Ureter (tissue), 1 donor: ENCODE measurements at places on chromosomes 16 and 17.

GRCh38 chr17:2138761-2139160, 83.9 kb downstream of the HIC1 start:
- DNase-seq = no peak

GRCh38 chr16:4370570-4371356, 885 bp upstream of the VASN start:
- peak; percentile 74 for DNase-seq

DNA sequence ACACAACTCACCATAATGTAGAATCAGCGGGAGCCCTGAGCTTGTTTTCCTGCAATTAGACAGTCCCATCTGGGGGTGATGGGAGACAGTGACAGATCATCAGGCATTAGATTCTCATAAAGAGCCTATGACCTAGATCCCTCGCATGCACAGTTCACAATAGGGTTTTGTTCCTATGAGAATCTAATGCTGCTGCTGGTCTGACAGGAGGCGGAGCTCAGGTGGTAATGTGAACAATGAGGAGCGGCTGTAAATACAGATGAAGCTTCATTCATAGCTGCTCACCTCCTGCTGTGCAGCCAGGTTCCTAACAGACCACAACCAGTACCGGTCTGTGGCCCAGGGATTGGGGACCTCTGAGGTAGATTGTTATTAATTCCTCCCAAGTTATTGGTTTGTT, 2.9 kb upstream of the DOK4 start:
- no peak for DNase-seq

DNA sequence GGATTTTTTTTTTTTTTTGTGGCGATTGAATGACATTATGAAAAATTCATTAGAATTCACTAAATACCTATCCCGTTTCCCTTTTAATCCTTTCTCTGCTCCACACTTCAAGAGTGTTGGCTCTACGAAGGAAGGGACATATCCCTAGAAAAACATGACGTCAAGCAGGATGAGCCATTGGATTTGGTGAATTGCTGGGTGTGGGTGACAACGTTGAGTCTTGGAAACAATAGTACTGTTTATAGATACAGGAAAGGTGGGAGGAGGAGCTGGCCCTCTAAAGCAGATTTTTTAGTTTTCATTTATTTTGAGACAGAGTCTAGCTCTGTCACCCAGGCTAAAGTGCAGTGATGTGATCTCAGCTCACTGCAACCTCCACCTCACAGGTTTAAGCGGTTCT, 167.6 kb upstream of the FAM20A start:
- DNase-seq = no peak

GRCh38 chr17:39116224-39116623, 35.2 kb downstream of the PLXDC1 start:
- no peak for DNase-seq

- no peak for DNase-seq
Observed at GRCh38 chr16:72549878-72550277, 377.9 kb upstream of the PMFBP1 start.

DNA sequence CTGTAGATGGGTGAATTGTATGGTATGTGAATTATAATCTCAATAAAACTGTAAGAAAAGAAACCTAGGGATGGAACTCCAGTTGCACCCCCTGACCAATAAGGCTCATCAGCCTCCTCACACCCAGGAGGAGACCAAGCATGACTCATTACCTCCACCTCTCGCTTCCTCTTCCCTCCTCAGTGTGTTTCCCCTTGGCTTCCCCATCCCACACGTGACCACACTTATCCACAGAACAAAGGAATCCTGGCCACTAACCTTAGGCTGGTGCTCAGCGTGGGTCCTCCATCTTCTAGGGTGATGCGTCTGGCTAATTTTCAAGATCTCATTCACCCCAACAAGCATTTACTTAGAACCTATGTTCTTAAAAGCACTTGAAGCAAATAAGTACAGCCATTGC, 36.2 kb upstream of the MAP3K14 start:
- no peak for DNase-seq

DNA sequence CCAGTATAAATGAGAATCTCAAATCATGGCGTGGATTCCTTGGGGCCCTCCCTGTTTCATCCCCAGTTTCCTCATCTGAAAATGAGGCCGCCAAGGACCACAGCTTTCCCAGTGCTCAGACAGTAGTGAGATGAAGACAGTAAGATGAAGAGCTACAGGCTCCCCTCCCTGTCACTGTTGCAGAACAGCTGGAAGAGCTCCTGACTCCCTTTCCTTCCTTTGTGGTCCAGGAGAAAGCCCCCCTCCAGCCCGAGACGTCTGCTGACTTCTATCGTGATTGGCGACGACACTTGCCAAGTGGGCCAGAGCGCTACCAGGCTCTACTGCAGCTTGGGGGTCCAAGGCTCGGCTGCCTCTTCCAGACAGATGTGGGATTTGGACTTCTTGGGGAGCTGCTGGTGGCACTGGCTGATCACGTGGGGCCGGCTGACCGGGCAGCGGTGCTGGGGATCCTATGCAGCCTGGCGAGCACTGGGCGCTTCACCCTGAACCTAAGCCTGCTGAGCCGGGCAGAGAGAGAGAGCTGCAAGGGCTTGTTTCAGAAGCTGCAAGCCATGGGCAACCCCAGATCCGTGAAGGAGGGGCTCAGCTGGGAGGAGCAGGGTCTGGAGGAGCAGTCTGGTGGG, 3.0 kb upstream of the EFTUD2 start:
- DNase-seq = no peak

DNA sequence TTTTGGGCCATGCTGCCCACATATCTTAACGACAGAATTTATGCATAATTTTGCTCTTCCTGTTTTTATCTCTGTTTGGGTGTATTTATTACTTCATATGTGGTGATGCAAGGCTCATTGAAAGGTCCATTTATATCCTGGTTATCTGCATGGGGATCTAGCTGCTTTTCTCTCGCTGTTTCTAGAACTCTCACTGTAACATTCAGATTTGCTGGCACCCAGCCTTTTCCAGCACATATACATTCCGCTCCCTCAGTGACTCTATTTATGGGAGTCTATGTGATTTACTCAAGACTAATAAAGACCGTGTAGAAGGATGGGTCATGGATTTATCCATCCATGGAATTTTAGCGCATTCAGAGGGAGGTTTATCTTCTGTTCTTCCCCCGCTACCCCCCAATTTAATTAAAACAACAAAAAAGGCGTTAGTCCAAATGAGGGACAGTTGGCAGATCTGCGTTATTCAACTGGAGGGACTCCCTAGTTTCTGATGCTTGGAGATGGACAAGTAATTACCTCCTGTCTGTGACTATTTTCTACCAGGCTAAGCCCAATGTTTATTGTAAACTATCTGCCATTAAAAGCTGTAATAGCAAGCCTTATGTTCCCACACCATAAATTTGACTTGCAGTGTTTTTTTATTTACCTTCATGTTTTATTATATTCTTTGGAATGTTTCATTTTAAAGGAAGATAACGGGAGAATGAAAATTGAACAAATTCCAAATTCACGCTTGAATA, 19.8 kb upstream of the MARCHF10 start:
- no peak for DNase-seq

DNA sequence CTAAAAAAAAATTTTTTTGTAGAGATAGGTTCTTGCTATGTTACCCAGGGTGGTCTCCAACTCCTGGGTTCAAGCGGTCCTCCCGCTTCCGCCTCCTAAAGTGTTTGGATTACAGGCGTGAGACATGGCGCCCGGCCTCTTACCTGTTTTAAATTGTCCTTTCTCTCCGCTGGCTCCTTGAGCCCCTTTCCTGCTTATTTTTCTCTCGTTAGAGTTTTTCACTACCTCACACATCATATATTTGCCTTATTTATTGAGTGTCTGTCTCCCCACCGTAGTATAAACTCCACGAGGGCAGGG, 760 bp upstream of the SEC14L5 start:
- no peak for DNase-seq

DNA sequence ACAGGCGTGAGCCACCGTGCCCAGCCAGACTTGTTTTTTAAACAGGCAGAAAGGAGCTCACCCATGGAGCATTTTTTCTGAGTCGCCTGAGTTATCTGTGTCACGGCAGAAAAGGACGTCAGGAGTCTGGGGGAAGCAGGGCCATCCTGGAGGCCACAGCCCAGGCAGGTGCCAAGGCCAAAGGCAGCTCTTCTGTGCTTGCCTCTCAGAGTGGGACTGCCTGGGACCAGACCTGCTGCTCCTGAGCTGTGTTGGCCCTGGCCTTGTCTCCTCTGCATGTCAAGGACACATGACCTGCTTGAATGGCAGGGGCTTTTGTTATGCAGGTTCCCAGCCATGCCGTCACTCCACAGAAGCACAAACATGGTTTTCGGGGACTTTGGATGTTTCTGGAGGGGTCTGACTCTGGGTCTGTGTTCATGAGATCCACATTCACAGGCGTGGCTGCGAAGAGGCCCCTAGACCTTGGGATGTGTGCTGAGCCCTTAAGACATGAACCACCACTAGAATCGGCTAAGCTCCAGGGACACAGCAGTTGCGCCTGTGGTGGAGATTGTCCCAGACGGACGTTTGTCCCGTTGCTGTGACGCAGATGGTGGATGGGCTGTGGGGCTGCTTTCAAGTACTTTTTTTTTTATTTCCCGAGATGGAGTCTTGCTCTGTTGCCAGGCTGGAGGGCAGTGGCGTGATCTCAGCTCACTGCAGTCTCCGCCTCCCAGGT, 33.8 kb downstream of the FOXK2 start:
- no peak for DNase-seq

GRCh38 chr17:69064476-69064875, 3.7 kb upstream of the ABCA9 start:
- no peak for DNase-seq

DNA sequence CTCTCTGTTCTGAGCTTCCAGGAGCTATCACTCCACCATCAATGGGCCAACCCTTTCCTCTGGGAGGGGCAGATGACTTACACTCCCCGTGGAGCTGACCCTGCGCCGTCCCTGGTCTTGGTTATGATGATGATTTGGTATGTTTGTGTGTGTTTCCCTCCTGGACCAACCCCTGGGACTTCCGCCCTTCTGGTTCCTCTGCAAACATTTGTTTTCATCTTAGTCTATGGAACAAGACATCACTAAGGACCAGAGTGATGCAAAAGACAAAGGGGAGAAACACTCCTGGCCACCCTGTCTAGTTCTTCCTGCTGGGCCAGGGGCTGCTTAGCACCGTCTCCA, 13.7 kb downstream of the CBX4 start:
- no peak for DNase-seq

DNA sequence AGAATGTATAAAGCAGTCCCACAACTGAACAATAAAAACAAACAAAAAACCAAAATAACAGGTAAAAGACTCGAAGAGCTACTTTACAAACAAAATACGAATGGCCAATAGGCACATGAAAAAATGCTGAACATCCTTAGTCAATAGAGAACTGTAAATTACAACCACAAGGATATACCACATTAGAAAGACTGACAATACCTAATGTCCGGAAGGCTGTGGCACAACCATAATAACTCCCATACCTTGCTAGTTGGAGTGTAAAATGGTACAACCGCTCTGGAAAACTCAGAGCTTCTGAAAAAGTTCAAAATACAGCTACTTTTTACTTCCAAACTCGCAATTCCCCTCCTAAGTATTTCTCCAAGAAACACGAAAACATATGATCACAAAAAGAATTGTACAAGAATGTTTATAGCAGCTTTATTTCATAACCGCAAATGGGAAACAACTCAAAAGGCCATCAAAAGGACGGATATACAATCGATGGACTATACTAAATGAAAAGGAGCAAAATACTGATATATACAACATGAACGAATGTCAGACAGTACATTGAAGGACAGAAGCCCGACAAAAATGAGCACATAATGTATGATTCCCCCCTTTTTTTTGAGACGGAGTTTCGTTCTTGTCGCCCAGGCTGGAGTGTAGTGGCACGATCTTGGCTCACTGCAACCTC, 2.3 kb downstream of the TP53 start:
- no peak for DNase-seq

- no peak for DNase-seq
Observed at GRCh38 chr17:14436266-14436665, 135.4 kb downstream of the HS3ST3B1 start.

GRCh38 chr17:68143425-68143824, 104.4 kb upstream of the AMZ2 start:
- DNase-seq = no peak

GRCh38 chr17:73072219-73072962, 20.1 kb downstream of the SLC39A11 start:
- DNase-seq = no peak

GRCh38 chr16:30619638-30620037, 9.4 kb upstream of the ZNF689 start:
- DNase-seq = no peak

DNA sequence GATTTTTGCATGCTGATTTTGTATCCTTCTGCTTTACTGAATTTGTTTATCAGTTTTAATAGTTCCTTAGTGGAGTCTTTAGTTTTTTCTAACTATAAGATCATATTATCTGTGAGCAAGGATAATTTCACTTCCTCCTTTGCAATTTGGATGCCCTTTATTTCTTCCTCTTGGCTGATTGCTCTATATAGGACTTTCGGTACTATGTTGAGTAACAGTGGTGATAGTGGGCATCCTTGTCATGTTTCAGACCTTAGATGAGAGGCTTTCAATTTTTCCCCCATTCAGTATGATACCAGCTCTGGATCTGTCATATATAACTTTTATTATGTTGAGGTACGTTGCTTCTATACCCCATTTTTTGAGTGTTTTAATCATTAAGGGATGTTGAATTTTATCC, 224.5 kb upstream of the CNTNAP4 start:
- no peak for DNase-seq

DNA sequence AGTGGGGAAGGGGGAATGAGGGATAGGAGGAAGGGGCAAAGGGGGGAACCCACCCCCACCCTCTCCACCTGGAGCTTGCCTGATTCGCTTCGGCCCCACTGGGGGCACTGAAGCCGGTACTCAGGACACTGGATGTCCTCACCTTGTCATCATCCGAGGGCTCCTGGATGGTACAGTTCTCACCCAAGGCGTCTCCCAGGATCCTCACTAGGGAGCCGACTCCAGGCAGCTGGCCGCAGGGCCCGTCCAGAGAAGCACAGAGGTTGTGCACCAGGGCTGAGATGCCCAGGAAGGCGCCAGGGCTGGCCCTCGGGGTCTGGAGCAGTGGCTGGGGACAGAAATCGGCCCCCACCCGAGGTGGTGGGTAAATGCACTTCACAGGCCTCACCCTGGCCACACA, 92.3 kb downstream of the LITAF start:
- DNase-seq = no peak

DNA sequence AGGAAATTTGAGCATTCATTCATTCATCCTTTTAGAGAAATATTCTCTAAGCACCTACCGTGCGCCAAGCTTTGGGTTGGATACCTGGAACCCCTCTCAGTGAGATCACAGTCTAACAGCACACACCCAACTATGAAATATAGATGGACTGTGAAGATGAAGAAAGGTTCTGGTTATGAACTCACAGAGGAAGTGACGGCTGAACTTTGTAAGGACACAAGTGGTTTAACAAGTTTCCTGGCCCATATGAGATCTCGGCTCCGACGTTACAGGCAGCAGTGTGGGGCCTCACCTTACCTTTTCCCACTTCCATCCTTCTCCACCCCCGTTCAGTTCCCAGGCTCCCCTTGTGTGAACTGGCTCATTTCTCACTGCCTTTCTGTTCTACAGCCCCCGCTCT, 406.2 kb downstream of the MAF start:
- no peak for DNase-seq

DNA sequence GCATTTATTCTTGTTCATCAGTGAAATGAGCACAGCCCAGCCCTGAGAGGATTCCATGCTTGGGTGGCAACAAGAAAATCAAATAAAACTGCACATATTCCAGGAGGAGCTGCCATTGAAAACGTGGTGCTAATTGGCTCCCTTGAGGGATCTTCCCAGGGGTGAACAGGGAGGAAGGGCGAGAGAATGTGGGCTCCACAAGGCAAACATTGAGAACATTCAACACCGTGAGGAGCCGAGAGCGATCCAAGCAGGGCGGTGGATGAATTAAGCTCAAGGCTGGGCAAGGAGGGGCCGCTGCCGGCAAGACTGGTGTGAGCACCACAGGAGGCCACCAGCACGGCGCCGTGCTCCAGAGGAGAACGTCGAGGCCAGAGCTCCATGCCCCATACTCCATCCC, 166.9 kb downstream of the C16orf95 start:
- no peak for DNase-seq
